ENCODE measurements at places on chromosomes 2 and 18. TPM values are rescaled to one million over a fixed set of nuclear protein-coding genes. Genes with fewer than 3 reads are reported as not detected.

DNA sequence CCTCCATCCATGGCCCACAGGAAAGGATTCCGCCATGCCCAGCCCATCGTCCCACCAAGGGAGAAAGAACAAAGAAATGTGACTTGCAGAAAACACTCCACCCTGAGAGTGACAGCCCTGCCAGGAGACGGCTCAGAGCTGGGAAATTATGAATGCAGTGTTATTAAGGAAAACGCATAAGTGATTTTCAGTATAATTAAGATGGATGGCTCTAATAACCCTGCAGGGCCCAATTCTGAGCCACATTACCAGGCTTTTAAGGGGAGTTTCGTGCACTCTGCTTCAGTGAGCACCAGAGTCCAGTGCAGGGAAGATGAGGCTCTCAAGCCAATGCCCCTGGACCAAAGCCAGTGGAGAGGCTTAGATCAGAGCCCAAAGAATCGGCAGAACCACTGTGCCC lies 10.6 kb upstream of the TEX51 start:
- DNase-seq = no peak

- no peak for DNase-seq
Measured at GRCh38 chr2:195055996-195056395, 601.0 kb upstream of the SLC39A10 start.

DNA sequence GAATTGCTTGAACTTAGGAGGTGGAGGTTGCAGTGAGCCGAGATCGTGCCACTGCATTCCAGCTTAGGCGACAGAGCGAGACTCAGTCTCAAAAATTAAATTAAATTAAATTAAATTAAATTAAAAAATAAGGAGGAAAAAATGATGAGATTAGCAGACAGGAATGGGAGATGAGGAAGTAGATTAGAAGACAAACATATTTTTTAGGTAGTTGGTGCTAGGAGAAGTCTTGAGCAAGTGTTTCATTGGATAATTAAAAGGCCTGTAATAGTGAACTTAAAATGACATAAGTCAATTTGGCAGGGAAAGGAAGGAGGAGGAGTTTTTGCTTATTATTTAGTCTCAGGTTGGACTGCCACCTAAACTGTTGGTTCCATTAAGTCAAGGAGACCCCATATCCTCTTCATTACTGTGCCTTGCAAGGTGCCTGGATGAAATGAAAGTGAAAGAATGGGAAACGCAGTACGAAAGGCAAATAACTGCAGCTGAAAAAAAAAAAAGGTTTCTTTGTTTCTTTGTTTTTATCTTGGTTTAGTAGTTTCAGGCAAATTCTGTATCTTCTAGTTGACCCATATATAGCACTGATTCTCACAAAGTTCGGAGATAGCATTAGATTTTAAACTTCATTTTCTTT lies 162.0 kb downstream of the SLC8A1 start:
- DNase-seq = no peak

DNA sequence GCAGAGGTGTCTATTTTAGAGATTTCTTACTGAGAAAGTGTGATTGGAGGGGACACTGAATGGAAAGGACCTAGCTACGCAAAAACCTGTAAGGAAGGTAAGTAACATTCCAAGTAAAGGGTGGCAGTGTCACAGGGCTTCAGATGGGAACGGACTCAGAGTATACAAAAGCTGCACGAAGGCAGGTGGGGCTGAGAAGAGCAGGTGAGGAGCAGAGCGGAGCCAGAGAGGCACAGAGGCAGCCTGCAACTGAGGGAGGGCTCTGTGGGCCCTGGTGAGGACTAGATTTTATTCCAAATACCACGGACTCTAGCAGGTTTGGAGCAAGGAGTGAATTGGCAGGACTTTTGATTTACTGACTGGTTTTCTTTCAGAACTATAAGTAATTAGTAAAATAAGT lies 331.3 kb upstream of the PKDCC start:
- no peak for DNase-seq

DNA sequence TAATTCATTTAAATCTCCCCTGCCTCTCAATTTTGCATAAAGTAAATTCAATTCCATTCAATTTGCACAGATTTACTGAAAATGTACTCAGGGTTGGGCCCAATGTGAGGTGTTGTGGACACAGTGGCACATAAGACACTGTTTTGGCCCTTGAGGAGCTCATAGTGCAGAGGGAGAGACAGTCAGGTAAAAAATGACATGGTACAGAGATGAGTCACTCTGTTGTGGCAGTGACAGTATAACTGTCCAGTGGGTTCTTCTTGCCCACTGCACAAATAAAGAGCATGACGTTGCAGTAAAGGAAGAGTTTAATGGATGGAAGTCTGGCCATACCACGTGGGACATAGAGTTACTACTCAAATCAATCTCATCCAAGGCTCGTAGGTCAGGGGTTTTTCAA lies 400.3 kb upstream of the TRIB2 start:
- no peak for DNase-seq

GRCh38 chr2:216114382-216114713 lies 5.2 kb downstream of the XRCC5 start:
- DNase-seq = no peak

GRCh38 chr2:158317642-158318041 lies 138.9 kb downstream of the CCDC148 start:
- DNase-seq = no peak

GRCh38 chr2:12106440-12107080 lies 360.1 kb downstream of the LPIN1 start:
- peak; percentile 82 for DNase-seq

GRCh38 chr18:42436222-42436765 lies 481.3 kb downstream of the PIK3C3 start:
- DNase-seq = no peak

GRCh38 chr2:175552902-175553301 lies 371.4 kb upstream of the ATP5MC3 start:
- no peak for DNase-seq

DNA sequence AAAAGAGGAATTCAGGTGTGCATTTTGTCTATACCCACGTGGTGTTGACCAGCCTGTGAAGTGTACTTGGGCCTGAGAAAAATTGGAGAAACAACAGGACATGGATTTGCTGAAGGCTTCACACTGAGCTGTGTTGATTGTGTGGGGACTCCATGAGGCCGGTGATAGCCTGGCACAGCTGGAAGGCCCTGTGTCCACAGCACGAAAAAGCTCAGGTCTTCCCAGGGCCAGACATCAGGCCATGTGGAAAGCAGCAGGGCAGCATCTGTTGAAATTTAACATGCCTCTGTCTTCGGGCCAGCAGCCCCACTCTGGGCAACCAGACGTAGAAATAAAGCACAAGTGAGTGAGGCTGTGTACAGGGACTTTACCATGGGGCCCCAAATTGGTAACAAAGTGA lies 84.1 kb downstream of the HS6ST1 start:
- DNase-seq = no peak

GRCh38 chr2:46471-47345 lies at the start of gene FAM110C:
Gene FAM110C, minus strand, starts transcription at chr2:46505. Its CDS starts 120 bp downstream, at chr2:46385.
- DNase-seq = peak; percentile 59

DNA sequence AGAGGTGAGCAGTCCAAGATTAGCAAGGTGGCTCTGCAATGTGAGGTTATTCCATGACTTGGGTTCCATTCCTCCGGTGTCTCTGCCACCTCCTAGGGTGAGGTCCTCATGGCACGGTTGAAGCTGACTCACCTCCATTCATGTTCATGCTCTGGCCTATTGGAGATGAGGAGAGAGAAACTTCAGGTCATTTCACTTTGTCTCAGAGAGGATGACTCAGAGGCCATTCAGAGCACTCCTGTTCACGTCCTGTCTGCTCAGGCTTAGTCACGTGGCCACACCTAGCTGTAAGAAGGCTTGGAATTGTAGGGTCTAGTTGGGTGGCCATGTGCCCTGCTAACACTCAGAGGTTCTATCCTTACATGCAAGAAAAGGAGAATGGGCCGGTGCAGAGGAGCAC lies 67.5 kb upstream of the MBOAT2 start:
- DNase-seq = peak; percentile 22

DNA sequence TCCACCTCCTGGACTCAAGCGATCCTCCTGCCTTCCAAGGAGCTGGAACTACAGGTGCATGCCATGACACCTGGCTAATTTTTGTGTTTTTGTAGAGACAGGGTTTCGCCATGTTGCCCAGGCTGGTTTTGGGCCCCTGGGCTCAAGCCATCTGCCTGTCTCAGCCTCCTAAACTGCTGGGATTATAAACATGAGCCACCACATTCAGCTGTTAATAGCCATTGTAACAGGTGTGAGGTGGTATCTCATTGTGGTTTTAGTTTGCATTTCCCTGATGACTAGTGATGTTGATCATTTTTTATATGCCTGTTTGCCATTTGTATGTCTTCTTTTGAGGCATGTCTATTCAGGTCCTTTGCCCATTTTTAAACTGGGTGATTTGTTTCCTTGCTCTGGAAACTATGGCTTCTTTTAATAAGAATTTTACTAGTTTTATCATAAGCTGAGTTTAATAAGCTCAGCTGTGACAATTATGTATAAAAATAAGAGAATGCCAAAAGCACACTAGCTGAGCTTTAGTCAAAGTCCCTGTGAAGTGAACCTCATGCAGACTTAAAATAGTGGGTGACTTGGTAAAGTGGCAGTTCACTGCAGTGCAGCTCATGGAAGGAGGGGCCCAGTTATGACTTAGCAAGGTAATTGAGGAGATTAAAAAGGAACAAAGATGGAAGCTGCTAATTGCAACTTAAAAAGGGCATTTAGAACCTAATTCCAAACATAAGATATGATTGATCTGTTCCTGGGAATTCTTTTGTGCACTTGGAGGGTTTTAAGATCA lies 465.1 kb downstream of the TGIF1 start:
- DNase-seq = no peak

GRCh38 chr18:35122586-35123224 lies 81.5 kb downstream of the MAPRE2 start:
- DNase-seq = peak; percentile 65

DNA sequence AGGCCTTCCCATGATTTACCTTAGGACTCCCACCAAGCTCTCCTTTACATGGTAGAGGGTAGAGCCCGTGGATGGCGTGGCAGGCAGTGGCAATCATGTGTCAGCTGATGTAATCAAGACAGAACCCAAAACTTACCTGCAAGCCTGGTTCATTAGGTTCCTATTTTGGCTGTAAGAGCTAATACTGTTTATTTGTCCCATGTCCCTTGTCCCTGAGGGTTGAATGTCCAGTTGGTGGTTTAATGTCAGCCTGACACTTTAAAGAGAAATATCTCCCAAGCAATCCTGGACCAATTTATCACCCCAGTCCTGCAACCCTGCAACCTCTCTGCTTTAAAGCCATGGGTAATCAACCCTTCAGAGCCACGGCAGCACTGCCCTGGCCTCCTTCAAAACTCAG lies 6.0 kb upstream of the FABP1 start:
- no peak for DNase-seq

GRCh38 chr2:19120941-19121750 lies 237.3 kb downstream of the OSR1 start:
- no peak for DNase-seq

GRCh38 chr2:49288113-49288705 lies 133.9 kb upstream of the FSHR start:
- no peak for DNase-seq

DNA sequence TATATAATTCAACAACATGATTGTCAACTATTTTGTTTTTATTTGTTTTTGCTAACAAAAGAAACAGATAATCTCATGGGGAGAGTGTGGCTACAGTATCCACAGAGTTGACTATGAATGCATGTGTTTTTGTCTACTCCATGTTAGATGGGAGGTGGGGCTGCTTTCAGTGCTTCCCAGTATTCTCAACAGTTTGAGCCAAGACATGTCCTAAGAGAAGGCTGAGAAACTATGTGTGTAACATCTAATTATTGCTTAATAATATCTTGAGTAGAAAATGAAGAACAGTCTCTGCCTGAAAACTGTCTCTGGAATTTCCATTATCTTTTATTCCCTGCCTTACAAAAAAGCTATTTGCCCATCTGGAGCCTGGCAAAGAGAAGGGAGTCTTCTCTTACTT lies 178.8 kb upstream of the MMADHC start:
- DNase-seq = no peak

GRCh38 chr2:230940471-230940815 lies 15.4 kb upstream of the GPR55 start:
- no peak for DNase-seq

GRCh38 chr2:117977696-117978095 lies 36.2 kb downstream of the CCDC93 start:
- DNase-seq = no peak

DNA sequence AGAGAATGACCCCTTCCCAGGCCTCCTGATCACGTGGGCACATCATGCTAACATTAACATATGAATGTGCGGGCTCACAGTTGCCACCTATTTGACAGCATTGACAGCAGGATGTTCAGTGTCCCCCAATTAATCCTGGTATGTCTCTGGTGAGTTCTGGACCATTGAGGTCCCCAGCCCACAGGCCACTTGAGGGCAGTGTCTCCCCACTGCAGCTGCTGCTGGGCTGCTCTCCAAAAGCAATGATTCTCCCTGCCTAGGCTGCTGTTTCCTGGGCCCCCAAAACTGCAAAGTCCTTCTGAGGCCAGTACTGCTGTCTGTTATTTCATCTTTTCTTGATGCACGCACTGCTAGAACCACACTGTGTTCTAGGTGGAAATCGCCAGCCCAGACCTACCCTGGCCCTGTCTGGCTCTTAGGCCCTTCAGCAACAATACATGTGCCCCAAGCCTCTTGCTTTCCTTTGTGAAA lies 52.7 kb upstream of the MAPK4 start:
- peak; percentile 5 for DNase-seq

GRCh38 chr2:62320657-62321357 lies 124.9 kb downstream of the B3GNT2 start:
- no peak for DNase-seq

DNA sequence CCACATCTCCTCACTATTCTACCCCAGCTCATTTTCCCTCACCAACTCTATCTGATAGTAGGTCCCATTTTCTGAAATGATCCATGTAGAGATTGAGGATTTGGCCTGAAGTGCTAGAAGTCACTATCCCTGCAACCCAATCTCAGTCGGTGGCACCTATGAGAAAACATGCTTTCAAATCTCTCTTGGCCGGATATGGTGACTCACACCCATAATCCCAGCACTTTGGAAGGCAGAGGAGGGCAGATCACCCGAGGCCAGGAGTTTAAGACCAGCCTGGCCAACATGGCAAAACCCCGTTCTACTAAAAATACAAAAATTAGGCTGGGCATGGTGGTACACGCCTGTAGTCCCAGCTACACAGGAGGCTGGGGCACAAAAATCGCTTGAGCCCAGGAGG lies 19.1 kb upstream of the MARCHF4 start:
- no peak for DNase-seq

GRCh38 chr2:168699844-168700417 lies 102.5 kb upstream of the NOSTRIN start:
- DNase-seq = no peak

- no peak for DNase-seq
Measured at GRCh38 chr2:100731535-100731981, 88.4 kb upstream of the NPAS2 start.

- no peak for DNase-seq
Measured at GRCh38 chr2:37268111-37268510, 36.7 kb downstream of the NDUFAF7 start.

LPIN2 gene
- total RNA-seq = 62.4 TPM

ACTG2 gene
- total RNA-seq = not detected

TFCP2L1 gene
- total RNA-seq = not detected

HMSD gene
- 31.7 TPM for total RNA-seq

UCN gene
- total RNA-seq = 0.45 TPM

SLC40A1 gene
- 3.8 TPM for total RNA-seq

TWIST2 gene
- not detected for total RNA-seq

GPR45 gene
- total RNA-seq = not detected

CXCR4 gene
- 72.6 TPM for total RNA-seq

OR6B2 gene
- not detected for total RNA-seq

TNFRSF11A gene
- total RNA-seq = 3.1 TPM

DLX1 gene
- not detected for total RNA-seq

SFTPB gene
- not detected for total RNA-seq

SRD5A2 gene
- not detected for total RNA-seq

Measured in activated naive CD4-positive, alpha-beta T cell treated with anti-CD3 and anti-CD28 coated beads for 36 hours (primary cell).